ENCODE measurements at places on chromosomes 6 and 20. TPM values are rescaled to one million over a fixed set of nuclear protein-coding genes. Genes with fewer than 3 reads are reported as not detected.

C20orf204 gene
- total RNA-seq = 0.29 TPM

DNA sequence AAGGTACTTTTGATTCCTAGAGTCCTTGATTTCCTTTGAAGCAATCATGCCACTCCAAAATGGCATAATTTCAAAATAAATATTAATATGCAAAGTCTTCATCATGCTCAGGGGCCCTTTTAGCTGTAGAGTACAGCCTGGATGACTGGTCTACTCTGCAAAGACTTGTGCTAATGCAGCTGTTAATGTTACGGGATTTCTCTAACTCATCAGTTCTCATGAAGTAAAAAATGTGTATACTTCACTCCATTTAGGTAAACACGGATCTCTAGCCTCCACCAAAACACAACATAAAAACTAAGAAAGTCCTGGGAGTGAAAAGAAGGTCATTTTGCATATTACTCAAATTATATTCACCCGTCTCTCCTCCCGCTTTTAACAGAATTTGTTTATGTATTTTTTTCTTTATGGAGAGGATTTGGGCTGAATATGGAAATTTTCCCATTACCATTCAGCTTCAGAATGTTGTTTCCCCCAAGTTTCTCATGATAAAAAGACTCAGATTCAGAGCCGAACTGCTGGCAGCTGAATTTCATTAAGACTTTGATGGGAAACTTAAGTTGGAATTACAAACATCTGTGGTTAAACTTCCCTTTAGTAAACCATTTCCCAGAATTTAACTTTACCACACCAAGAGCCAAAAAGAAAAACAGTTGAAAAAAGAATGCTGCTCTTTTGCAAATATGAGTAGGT lies 8.7 kb downstream of the LAMA4 start:
- no peak for DNase-seq

GRCh38 chr20:57693002-57693582 lies 16.7 kb downstream of the PMEPA1 start:
- peak; percentile 86 for DNase-seq

MOCS3 gene
- 4.6 TPM for total RNA-seq

- no peak for DNase-seq
These were observed 95.0 kb upstream of the FAM8A1 start for GRCh38 chr6:17505062-17505476.

GRCh38 chr6:69489970-69490369 lies 306.8 kb downstream of the LMBRD1 start:
- DNase-seq = no peak

DNA sequence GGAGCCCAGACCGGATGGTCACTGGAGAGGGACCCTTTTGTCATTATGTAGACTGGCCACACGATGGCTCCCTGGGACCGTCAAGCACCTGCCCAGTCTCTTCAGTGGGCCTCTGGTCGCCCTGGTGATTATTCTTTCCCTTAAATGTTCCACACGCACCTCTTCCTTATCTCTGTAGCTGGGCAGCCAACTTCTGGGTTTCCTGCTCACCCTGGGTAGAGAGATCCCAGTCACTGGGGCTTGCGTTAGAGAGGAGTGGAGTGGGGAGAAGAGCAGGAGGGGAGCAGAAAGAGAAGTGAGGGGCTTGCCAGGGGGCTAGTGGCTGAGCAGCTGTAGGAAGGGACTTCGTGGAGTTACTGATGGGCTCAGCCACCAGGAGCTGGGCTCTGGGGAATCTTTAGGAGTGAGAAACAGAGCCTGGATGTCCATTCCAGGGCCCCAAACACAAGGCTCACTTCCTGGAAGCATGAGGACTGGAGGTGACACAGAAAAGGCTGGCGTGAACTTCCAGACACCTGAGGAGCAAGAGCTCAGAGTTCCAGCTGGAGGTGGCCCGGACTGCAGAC lies 150.1 kb downstream of the DHX35 start:
- no peak for DNase-seq

TRIM31 gene
- total RNA-seq = 51.2 TPM

DNA sequence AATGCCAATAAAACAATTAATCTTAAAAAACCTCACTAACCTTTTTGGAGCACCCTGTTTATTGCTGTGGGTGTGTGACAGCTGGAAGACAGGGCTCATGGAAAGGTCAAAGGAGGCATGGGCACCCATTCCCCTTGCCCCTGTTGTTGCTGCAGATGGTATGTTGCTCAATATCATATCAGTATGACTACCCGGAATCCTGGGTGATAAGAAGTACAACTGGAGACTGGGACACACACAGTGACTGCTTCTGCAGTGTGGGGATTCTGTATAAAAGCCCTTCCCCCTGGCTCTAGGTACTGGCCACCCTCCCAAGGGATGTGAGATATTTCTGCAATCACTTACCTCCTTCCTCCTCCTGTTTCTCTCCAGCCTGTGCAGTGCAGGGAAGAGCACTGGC lies 47.3 kb upstream of the IL20RA start:
- DNase-seq = peak; percentile 37

DNA sequence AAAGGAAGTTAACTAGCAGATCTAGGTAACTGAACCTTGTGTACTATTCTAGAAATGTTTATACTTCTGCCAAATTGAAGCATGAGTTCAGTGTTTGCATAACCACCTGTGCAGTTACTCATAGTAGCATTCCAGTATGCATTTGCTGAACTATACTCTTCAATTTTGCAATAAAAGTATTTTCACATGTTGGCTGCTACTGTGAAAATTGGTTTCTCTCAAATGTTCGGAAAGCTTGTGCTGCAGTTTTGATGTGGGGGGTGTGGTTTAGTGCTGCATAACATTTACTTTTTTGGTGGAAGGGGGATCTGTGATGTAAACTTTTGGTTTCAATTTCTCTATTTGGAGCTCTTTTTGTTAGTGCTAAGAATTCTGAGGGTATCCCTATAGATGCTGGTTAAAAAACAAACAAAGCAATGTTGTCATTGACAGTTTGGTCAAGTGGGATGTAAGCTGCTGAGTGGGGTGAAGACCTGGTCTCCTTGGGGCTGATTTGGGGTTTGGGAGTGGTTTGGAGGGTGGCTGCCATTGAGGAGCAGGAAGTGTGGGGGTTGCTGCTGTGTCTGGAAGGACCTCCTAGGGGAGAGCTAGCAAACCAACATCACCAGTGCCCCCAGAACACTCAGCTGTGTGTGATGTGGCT lies 87.8 kb downstream of the CARMIL1 start:
- DNase-seq = no peak

DNA sequence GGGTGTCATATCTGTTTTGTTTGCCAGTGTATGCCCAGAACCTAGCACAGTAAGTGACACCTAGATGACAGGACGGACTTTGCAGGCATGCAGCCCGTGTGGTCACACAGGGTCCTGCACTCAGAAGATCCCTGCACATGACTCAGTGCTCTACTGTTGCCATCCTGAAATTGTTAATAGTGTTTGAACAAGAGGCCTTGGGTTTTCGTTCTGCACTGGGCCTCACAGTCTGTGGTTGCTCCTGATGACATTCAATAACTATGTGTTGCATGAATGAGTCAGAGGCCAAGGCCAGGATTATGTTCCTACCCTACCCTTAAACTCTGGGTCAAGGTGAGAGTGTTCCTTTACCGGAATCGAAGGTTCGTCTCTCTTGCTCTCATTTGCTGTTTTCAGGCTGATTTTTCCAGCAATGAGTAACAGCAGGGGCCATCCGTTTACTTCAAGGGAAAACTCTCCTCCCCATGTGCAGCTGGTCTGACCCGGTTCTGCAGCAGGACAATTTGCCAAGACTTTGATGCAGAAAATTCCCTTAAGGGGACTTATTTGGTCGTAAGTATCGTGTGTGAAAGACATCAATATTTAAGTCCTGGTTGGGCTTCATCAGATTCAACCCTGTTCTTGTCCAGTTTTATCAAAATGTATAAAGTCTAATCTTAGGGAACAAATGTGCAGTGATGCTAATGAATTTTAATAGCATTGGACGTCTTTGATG lies 13.0 kb upstream of the PFDN4 start:
- no peak for DNase-seq

TLDC2 gene
- 29.7 TPM for total RNA-seq

GRCh38 chr6:24069526-24069925 lies 56.5 kb upstream of the NRSN1 start:
- DNase-seq = no peak

Data from colonic mucosa (tissue), 4 donors.